ENCODE measurements at places on chromosomes 1 and 21.

DNA sequence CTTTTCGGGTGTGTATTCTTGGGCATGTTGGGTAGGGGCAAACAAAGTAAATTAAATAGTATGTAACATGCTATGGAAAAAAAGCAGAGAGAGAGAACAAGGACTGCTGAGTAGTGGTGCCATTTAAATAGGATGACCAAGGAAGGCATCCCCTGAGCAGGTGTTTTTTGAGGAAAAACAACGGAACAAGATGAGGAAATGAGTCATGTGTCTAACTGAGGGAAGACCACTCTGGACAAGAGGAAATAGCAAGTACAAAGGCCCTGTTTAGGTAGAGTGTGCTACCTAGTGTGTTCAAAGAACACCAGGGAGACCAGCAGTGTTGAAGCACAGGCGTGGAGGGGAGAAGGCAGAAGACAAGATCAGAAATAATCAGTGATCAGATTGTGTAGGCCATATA, 20.1 kb upstream of the GUCA2A start:
- DNase-seq = no peak

- no peak for DNase-seq
Observed at GRCh38 chr21:25424634-25425033, 182.6 kb downstream of the MRPL39 start.

DNA sequence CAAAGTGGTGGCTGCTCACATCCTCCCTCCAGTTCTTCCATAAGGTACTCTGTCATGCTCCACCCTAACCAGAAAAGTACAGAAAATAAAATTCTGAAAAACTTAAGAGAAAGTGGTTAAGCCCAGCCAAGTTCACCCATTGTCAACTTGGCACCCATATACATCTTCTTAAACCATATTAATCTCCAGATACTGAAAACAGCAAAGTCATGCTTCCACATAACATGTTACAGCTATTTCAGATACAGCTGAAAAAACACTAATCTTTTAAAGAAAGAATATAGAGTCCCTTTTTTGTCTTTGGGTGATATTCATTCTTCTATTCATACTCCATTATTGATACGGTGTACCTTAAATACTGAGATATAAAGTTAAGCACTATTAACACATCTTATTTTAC, 577.8 kb downstream of the KCNT2 start:
- DNase-seq = no peak

DNA sequence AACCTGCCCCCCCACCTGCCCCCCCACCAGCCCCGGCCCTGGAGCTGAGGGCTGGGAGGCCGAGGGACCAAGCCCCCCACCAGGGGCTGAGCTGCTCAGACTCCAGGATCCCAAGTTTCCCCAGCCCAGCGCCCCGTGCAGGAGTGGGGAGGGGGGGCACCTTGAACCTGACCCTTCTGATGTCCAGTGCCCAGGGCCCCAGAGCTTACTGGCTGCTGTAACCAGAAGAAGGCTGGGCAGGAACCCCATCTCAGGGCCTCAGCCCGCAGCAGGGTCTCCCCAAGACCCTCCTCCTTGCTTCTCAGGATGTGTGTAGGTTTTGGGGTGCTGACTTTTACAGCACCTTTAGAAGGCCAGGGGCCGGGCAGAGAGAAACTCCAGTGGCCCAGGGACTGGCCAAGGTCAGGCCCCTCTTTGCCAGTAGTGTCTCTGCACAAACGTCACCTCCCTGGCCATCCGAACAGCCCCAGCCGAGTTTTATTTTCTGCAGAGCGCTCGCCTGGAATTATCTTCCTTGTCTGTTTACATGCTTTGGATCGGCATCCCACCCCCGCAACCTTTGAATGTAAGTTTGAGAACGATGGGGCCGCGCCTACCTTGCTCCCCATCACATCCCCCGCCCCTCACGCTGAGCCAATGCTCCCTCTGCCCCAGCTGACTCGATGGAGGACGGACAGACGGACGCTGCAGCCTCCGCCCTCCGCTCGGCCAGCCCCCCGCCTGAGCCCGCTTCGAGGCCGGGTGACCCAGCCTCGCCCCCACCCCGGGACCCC, 70.1 kb upstream of the CASZ1 start:
- peak; percentile 35 for DNase-seq

- DNase-seq = no peak
Observed at GRCh38 chr1:193593147-193593885, 406.9 kb upstream of the B3GALT2 start.

DNA sequence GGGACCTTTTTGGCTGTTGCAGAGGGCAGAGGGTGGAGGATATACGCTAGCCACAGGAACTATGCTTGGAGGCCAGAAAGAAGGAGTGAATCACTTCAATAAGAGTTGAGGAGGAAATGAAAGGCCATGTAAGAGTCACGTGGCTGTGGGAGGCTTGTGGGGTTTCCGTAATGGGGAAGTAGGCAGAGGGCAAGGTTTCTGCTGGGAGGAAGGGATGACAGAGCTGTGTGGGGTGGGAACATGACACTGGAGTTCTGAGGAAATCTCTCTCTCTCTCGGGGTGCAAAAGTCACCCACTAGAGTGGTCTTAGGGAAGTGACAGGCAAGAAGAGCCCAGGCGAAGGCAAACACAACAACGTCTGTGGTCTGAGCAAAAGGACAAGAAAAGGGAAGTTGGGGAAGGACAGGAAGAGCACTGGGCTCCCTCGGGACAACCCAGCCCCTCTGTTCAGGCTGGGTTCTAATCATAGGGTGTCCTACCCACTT, 3.9 kb upstream of the CD1C start:
- DNase-seq = no peak

- DNase-seq = no peak
Observed at GRCh38 chr21:42374864-42375499, 8.6 kb upstream of the TFF1 start.

DNA sequence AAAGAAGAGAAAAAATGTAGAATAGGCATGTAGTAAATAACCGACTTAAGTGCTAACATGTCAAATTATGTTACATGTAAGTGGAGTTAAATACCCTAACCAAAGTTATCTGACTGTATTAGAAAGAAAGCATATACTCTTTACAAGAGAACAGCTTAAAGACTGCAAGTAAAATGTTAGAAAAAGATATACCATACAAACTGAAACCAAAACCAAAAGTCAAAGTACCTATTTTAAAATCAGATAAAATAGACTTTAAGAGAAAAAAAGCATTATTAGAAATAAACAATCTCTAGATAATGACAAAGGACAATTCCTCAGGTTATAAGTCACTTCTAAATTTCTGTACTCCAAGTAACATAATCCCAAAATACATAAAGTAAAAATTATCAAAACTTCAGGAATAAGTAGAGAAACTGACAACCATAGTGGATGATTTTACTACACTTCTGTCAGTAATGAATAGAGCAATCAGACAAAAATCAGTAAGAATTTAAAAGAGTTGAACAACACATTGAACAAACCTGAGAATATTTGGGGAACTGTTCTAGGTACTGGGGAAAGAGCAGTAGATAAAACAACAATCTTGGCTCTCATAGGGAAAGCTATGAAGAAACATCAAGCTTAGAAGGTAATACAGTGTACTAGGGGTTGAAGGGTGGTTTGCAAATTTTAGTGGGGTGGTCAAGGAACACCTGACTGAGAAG, 127.3 kb downstream of the TBX19 start:
- DNase-seq = no peak

DNA sequence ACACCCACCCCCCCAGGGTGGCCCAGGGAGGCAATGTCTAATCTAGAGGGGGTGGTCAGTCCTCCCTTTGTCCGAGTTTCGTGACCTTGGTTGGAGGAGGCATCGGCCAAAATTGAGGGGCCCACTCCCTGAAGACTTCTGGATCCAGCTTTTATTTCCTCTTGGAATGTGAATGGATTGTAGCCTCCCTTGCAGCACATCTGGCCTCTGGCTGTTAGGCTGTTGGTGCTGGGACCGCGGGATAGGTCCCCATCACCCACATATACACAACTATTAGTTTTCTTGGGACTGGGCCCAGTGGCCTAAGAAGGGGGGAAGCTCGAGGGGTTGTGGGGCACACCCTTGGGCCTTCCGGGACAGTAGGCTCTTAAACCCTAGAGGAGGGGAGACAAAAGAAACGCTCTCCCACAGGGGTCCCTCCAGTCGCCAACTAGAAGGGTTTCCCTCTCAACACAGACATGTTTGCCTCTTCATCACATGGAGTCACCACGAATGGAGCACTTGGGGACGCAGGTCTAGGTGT, 2.5 kb downstream of the LHX4 start:
- DNase-seq = no peak

DNA sequence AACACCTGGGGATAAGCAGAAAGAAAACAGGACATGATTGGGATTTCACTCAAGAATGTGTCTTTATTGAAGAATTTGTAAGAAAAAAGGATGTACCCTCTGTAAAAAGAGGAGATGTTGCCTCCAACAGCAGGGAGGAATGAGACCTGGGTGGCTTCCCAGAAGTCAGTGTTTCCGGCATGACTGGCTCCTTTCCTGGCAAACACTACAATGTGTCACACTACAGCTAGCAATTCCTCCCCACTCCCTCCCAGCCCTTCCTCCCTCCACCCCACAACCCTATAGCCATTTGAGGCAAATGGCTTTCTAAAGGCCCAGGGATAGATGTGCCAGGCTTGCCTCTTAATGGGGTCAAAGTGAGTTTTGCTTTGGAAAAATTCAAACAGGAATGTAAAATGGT, 11.5 kb upstream of the COL8A2 start:
- DNase-seq = no peak

GRCh38 chr1:160168609-160169369, 17.4 kb downstream of the ATP1A4 start:
- no peak for DNase-seq

DNA sequence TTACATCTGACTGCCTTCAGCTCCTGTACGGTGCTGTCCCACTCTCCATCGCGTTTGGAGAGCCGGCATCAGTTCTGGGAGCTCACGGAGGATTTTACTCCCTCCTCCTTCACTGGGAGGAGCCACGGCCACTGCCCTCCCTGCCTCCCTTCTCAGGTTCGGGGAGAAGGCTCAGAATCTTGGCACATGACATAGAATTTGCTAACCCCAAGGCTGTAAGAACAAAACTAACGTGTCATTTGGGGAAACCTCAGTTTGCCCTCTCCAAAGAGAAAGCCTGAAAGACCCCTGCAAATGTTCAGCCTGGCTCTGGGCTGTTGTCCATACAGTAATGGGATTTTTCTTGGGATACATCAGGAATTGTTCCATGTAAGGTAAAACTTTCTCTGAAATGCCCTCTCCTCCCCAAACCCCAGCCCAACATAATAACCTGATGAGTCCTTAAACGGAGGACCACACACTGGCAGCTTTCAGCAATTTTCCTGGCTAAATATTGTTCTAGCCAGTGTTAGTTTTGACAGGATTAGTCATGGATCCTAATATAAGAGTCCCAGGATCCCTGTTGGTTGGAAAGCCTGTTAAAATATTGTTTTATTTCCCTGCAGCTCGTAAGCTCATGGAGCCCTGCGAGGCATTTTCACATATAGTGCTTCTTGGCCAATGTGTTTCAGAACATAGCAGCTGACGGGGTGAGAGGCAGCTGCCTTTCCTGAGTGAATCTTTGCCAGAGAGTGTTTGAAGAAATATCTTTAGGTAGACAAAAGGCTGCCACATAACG, 98.8 kb downstream of the RHOU start:
- DNase-seq = no peak

DNA sequence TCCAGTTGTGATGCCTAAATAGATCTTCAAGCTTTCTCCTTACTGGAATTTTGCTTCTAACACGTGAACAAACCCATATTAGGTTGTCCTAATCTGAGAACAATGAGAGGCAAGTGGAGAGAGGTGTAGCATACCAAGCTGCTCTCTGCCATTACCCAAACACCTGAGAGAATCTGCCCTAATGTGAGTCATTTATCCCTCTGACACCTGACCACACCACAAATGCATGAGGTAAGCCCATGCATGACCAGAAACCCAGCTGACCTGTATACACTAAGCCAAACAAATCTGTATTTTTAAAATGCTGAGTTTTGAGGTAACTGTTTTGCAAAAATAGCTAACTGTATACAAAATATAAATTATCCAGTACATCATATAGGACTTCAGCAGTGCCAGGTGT, 1458.1 kb upstream of the B3GALT2 start:
- no peak for DNase-seq

GRCh38 chr1:171676823-171677222, 24.3 kb upstream of the MYOC start:
- DNase-seq = no peak

DNA sequence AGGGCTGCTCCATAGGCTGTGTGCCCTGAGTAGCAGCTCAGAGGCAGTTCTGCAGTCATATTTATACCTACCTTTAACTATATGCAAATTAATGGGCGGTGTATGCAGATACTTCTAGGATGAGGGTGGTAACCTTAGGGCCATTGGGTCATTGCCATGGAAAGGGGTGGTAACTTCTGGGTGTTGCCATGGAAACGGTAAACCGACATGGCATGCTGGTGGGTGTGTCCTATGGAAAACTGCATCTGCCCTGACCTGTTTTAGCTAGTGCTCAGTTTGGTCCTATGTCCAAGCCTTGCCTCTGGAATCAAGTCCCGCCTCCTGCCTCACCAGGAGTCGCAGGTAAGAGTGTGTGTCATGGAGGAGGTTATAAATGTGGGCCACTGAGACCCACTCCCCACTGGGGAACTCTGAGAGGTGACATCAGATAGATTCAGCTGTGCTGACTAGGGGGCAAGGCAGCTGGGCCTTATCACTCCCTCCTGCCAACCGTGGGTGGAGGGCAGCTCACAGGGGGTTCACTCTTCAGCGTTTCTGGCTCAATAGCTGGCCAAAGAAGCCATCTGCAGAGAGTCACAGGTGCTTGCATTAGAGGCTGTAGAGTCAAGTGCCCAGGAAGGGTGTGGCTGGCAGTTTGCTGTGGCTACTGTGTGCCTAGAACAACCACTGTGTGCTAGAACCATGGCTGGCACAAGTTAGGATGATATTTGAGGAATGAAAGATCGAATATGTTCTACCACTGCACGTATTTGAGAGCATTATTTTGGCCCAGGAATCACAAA, 19.0 kb downstream of the BACE2 start:
- DNase-seq = no peak

DNA sequence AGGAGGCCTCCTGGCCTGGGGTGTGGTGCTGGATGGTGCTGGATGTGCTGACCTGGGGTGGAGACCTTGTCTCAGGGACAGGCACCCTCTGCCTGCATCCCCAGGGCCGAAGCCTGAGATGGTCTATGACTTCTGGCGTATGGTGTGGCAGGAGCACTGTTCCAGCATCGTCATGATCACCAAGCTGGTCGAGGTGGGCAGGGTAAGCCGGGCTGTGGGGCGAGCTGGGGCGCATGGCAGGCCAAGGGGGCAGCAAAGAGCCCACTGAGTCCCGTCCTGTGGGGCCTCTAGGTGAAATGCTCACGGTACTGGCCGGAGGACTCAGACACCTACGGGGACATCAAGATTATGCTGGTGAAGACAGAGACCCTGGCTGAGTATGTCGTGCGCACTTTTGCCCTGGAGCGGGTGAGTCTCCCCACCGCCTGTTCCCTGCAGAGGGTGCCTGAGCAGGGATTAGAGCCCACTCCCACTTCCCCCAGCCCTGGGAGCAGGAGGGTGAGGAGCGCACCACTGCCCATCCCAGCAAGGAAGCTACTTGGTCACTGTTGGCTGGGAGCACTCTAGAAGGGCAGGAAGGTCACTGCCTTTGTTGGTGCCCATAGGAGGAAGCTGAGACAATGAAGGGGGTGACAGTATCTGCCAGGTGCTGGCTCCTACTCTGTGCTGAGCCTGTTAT, 75.2 kb downstream of the PTPRU start:
- no peak for DNase-seq

- DNase-seq = no peak
Observed at GRCh38 chr1:206080026-206080820, 27.2 kb downstream of the RHEX start.

GRCh38 chr1:91520942-91521507, 20.4 kb downstream of the CDC7 start:
- no peak for DNase-seq

Measured in activated T-cell treated with anti-CD3 and anti-CD28 coated beads, Interleukin-2, amount 50 U/mL, for 1 hour (primary cell).